Osteoblast (primary cell): ENCODE measurements at places on chromosomes 7 and 10. TPM values are rescaled to one million over a fixed set of nuclear protein-coding genes. Genes with fewer than 3 reads are reported as not detected.

DNA sequence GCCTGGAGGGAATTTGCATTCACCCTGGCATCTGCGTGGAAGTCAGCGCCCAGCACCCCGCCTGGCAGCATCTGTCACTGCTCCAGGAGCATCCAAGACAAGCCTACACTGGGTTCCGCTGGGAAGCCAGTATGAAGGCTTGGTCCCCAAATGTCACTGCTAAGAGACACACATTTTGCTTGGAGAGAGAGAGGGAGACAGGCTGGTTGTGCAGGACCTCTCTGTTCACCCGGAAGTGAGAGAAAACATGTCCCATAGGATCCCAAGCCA lies 119.5 kb downstream of the SEC23IP start:
- no peaks in the 10 kb centered on the region for H3K36me3 ChIP-seq
- H3K4me3 ChIP-seq = no peak overlapping the region
- H3K27me3 ChIP-seq = no peaks in the 10 kb centered on the region
- DNase-seq = no peak
- H3K4me1 ChIP-seq = no peaks in the 10 kb centered on the region
- no peak overlapping the region for H3K27ac ChIP-seq

GRCh38 chr10:91635401-91636400 lies 2.8 kb upstream of the PPP1R3C start:
- peaks cover 28% of the 10 kb centered on the region for H3K4me1 ChIP-seq
- H3K36me3 ChIP-seq = peaks cover 4% of the 10 kb centered on the region
- H3K27me3 ChIP-seq = no peaks in the 10 kb centered on the region
- no peak overlapping the region for H3K27ac ChIP-seq
- no peak overlapping the region for H3K4me3 ChIP-seq

GRCh38 chr10:49333192-49333591 lies 34.2 kb downstream of the C10orf71 start:
- peaks cover 6% of the 10 kb centered on the region for H3K27me3 ChIP-seq
- no peak for DNase-seq
- H3K4me3 ChIP-seq = no peak overlapping the region
- no peak overlapping the region for H3K27ac ChIP-seq
- H3K36me3 ChIP-seq = no peaks in the 10 kb centered on the region
- H3K4me1 ChIP-seq = no peaks in the 10 kb centered on the region

DNA sequence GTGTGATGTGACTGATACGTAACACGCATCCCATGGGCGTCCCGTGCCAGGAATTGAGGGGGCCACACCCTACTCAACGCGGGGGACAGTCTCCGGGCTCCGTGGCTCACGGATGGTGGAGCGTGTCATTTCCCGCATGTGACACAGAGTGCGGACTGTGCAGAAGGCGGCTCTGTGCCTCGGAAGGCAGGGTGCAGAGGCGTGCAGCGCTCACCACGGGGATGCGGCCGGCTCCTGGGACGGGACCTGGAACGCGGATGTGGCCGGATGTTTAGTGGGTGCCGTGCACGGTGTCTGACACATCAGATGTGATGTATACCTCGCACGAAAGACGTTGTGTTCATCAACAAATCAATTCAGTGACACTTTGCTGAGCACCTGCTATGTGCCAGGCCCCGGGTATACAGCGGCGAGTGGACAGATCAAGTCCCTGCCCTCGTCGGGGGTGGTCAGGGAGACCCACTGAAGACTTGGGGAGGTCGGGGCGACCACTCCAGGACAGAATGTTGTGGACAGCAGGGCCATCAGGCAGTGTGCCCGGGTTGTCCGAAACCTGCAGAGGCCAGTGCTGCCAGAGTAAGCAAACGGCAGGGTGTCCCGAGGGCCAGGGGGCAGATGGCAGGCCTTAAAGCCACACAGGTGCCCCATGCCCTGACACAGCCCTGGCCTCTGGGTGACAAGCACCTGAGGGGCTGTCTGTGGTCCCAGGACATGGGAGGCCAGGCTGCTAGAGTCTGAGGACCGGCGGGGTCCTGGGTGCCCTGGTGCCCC lies 38.1 kb downstream of the MICALL2 start:
- no peaks in the 10 kb centered on the region for H3K36me3 ChIP-seq
- no peak overlapping the region for H3K4me3 ChIP-seq
- no peak overlapping the region for H3K27ac ChIP-seq
- H3K4me1 ChIP-seq = peaks cover 10% of the 10 kb centered on the region

DNA sequence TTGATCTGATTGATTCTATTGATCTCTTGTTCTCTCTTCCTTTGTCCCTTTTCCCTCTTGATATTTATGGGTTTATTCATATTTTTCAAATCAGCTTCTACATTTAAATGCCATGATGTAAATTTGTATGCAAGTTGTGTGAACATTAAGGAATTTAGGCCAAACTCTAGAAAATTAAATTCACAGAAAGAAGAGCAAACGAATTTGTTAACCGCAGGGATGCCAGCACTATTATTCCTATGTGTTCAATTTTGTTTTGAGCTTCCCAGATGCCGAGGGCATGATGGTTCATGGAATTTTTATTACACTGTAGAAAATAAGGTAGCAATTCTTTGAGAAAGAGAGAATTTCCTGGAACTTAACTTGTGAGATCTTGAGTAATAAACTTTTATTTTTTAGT lies 220.9 kb downstream of the BUB3 start:
- peaks cover 4% of the 10 kb centered on the region for H3K27me3 ChIP-seq
- H3K4me1 ChIP-seq = no peaks in the 10 kb centered on the region
- no peak for DNase-seq
- H3K36me3 ChIP-seq = no peaks in the 10 kb centered on the region
- H3K4me3 ChIP-seq = no peak overlapping the region

GRCh38 chr7:99762680-99763327 lies 21.2 kb downstream of the CYP3A4 start:
- H3K4me3 ChIP-seq = peak overlapping the region; percentile 8
- H3K36me3 ChIP-seq = no peaks in the 10 kb centered on the region
- H3K4me1 ChIP-seq = peaks cover 14% of the 10 kb centered on the region
- peaks cover 2% of the 10 kb centered on the region for H3K27me3 ChIP-seq
- DNase-seq = peak; percentile 79

GRCh38 chr7:111045449-111045848 lies 45.5 kb upstream of the LRRN3 start:
- no peak overlapping the region for H3K27ac ChIP-seq
- DNase-seq = no peak
- no peaks in the 10 kb centered on the region for H3K27me3 ChIP-seq
- H3K36me3 ChIP-seq = no peaks in the 10 kb centered on the region

GRCh38 chr10:73906524-73907447 lies 4.1 kb upstream of the PLAU start:
- peak overlapping the region; percentile 12 for H3K4me3 ChIP-seq
- H3K27ac ChIP-seq = peak overlapping the region; percentile 91
- no peaks in the 10 kb centered on the region for H3K27me3 ChIP-seq

Gene NAMPT
- total RNA-seq = 51.9 and 55.0 TPM in 2 replicates

Gene CLDN12
- 35.9 and 39.8 TPM in 2 replicates for total RNA-seq

Gene SYT15B
- under 0.01 and 0.36 TPM in 2 replicates for total RNA-seq
